ENCODE measurements at places on chromosomes 3 and 15. TPM values are rescaled to one million over a fixed set of nuclear protein-coding genes. Genes with fewer than 3 reads are reported as not detected.
A peak's percentile ranks its signal among the peaks of the same experiment; 100 is the strongest.

- no peaks in the 10 kb centered on the region for H3K27me3 ChIP-seq
- no peak overlapping the region for H3K4me3 ChIP-seq
- H3K27ac ChIP-seq = no peak overlapping the region
- DNase-seq = peak; percentile 29
- no peaks in the 10 kb centered on the region for H3K36me3 ChIP-seq
Measured at GRCh38 chr15:84400017-84400740, 164.6 kb downstream of the GOLGA6L4 start.

GRCh38 chr15:27330326-27330725 lies 359.3 kb downstream of the GABRG3 start:
- no peak for DNase-seq
- H3K36me3 ChIP-seq = no peaks in the 10 kb centered on the region
- H3K4me1 ChIP-seq = no peaks in the 10 kb centered on the region
- H3K27ac ChIP-seq = no peak overlapping the region
- H3K4me3 ChIP-seq = no peak overlapping the region

Gene LRRIQ4
- total RNA-seq = not detected

Gene DPPA2
- total RNA-seq = 1.6 TPM

- H3K4me3 ChIP-seq = no peak overlapping the region
- DNase-seq = no peak
- no peaks in the 10 kb centered on the region for H3K27me3 ChIP-seq
- H3K27ac ChIP-seq = no peak overlapping the region
- H3K4me1 ChIP-seq = no peaks in the 10 kb centered on the region
Measured at GRCh38 chr3:174335910-174336309, 523.2 kb upstream of the NAALADL2 start.

GRCh38 chr15:88036154-88036839 lies 220.2 kb downstream of the NTRK3 start:
- peak; percentile 55 for DNase-seq
- no peak overlapping the region for H3K4me3 ChIP-seq
- H3K4me1 ChIP-seq = no peaks in the 10 kb centered on the region

DNA sequence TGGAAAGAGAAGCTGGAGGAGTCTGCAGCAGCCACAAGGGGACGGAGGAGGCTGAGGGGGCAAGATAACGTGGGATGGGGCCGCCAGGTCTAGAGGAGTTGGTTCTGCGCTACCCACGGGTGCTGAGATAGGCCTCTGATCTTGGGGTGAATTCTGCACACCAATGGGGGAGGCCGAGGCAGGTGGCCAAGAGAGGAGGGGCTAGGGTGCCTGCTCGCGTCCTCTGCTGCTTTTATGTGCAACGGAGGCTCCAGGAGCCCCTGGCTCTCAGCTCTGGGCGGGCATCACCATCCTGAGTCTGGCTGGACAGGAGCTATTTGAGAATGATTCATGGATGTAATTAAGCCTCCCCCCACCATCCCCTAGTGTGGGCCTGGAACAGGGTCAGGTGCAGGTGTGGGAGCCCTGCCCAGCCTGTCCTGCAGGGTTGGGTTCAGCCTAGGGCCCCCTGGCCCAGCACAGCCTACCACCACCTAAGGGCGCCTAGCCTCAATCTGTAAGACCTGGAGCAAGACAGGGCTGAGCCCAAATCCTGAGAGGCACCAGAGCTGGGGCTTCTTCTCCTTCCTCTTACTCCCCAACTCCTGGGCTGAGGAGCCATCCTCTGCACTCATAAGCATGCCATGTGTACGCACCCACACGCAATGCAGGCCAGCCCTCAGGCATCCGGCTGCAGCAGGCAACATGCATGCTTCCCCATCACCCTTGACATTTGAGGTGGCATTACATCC lies 32.3 kb upstream of the SEMA3F start:
- peaks cover 24% of the 10 kb centered on the region for H3K4me1 ChIP-seq
- DNase-seq = no peak
- H3K36me3 ChIP-seq = peaks cover 29% of the 10 kb centered on the region
- no peak overlapping the region for H3K4me3 ChIP-seq
- H3K27ac ChIP-seq = no peak overlapping the region

GRCh38 chr3:141366285-141367037 lies 1.8 kb upstream of the ZBTB38 start:
- no peak overlapping the region for H3K4me3 ChIP-seq
- no peak for DNase-seq
- no peaks in the 10 kb centered on the region for H3K36me3 ChIP-seq
- peaks cover 2% of the 10 kb centered on the region for H3K4me1 ChIP-seq
- no peak overlapping the region for H3K27ac ChIP-seq

Gene TTC23
- total RNA-seq = 21.1 TPM

DNA sequence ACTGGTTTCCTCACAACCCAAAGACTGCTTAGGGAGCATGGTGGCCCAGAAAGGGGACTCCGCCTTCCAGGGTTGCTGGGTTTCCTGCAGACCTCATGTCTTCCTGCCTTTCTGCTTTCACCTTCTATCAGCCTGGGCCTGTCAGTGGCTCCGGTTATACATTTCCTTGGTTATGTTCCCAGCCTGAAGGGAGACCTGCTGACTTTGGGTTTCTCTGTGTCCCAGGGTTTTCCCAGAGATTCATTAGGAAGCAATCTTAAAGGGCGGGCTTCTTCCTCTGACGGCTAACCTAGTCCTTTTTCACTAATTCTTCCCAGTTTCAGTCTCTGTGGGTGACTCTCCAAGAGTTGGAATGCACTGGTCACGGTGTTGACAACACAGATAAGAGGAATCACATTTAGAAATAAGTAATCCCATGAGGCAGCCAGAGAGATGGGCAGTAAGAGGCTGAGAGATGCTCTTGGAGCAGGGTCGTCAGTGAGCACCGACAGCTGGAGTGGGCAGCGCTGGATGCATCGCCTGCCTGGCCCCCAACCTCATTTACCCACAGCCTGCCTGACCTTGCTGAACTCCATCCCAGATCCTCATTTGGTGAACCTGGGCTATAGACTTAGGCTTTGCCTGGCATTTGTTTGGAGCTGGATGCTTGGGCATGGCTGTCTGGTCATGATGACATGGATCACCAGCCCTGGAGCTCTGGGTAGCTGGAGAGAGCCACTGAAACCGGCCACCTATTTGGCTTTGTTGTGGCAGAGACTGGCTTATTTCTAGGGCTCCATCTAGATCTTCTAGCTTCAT lies 10.0 kb upstream of the EHD4 start:
- no peak overlapping the region for H3K4me3 ChIP-seq
- peak; percentile 36 for DNase-seq
- peaks cover 4% of the 10 kb centered on the region for H3K4me1 ChIP-seq
- H3K27ac ChIP-seq = no peak overlapping the region

DNA sequence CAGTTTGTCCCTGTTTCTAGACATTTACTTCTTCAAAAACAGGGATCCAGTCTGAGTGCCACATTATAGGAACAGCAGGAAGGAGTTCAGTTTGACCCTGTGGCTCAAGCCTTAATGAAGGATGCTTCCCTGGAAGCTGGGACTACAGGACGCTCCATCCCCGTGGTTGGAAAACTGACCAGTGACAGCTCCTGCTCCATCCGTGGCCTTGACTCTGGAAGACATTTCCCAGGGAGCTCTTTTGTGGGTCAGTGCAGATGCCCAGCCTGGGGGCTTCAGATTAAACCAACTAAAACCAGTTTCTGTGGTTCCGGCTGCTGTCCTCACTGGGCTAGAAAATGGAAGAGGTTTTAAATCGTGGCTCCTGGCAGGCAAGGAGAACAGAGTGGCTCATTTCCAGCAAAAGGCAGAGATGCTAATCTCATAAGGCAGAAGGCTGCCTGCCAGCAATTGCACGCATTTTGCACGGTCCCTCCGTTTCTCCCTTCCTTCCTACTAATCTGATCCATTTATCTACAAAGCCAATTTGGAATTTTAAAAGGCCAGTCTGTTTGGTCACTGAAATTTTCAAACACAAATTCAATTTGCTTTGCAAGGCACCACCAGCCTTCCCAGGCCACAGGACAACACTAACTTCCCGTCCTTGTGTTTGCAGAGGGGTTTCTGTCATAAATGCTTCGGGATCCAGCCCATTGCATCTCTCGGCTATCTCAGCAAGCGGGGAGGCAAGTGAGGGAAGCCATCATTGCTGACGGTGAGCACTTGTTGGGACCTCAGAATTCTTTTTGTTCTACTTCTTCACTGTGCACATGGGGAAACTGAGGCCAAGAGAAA lies 6.2 kb upstream of the SSUH2 start:
- no peaks in the 10 kb centered on the region for H3K27me3 ChIP-seq
- peaks cover 11% of the 10 kb centered on the region for H3K36me3 ChIP-seq
- peaks cover 3% of the 10 kb centered on the region for H3K4me1 ChIP-seq
- H3K4me3 ChIP-seq = no peak overlapping the region

Data from endodermal cell (in vitro differentiated cells).